Stimulated activated CD8-positive, alpha-beta memory T cell treated with anti-CD3 and anti-CD28 coated beads, Interleukin-2, amount 100 ng/mL, for 1 hour (primary cell): ENCODE measurements at places on chromosomes 7 and 10.

GRCh38 chr7:31003097-31003496 is 39.3 kb downstream of the GHRHR start:
- no peak for DNase-seq

- DNase-seq, result no peak
Measured at GRCh38 chr10:73405556-73405955, 8.3 kb downstream of the ANXA7 start.

DNA sequence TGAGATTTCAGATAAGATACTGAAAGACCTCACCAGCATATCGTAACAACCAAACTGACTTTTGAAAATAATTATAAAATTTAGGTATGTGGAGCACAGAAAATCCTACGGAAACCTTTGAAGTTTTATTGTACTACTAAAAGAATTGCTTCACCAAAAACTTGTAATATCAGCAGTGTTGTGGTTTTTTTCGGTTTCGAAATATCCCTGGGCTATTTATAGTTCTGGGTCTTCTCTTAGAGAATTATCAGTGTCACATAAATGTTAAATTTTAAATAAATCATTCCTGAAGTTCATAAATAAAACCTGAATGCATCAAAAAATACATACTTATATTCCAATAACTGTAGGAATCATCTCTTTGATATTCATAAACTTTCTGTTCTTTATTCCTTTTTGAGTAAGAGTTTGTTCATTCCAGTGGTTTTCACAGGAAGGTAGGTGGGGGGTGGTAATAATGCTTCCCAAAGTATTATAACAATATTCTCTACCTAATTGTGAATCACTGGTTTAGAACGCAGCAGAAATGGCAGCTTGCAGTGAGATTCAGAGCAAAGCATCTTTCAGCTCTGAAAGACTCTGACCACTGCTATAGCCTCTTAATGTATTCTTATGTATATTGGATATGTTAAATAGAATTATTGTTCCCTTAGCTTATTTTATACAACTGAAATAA is 60.2 kb downstream of the ZNF277 start:
- no peak for DNase-seq

DNA sequence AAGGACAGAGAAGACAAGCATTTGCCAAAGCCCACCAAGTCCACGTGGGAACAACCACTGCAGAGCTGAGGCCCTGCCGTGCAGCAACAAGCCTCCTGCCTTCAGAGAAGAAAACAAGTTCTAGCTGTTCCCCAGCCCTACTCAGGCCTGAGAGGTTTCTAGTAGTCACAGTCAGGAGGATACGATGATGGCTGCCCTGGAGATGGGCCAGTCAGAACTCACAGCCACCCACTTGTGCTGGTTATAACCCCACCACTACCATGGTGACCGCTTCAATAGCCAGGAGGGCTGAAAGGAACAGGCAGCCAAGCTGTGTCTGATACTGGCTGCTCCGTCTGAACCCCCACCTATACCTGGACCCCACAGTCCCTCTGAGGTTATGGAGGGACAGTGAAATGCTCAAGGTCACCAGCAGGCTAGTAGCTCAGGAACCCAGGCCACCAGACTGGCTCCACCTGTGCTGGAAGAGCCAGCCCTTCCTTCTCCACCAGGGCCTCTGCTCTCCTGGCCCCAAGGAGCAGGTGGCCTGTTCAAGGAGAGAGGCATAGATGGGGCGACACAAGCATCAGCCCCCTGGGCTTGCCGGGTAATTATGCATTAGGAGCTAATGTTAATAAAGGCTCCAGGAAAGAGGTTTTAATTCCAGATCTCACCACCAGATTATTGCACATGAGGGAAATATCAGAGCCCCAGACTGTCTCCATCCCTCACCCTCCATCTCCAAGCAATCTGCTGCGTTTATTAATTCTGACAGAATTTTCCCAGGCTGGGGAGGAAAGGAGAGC is 125.8 kb upstream of the PCBD1 start:
- DNase-seq, result no peak

GRCh38 chr10:73168465-73168803 is 515 bp downstream of the FAM149B1 start:
- DNase-seq, result no peak

DNA sequence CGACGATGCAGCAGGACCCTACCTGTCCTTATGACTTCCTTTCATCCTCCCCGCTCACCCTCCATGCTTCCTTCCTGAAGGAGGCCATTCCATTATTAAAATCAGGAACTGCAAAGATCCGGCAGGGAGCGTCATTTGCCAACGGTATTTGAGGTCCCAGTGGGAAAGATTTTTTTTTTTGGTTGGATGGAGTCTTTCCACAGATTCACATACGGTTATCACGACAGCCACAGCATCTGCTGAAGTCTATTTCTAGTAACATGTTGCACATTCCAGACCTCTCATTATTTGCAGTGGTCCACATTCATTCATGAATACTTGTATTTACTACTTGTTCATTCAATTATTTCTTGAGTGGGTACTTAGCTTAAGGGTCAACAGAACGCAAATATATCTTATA is 94.7 kb upstream of the LYZL2 start:
- DNase-seq, result no peak

- DNase-seq, result no peak
Measured at GRCh38 chr10:83122336-83122735, 1017.0 kb upstream of the GHITM start.

DNA sequence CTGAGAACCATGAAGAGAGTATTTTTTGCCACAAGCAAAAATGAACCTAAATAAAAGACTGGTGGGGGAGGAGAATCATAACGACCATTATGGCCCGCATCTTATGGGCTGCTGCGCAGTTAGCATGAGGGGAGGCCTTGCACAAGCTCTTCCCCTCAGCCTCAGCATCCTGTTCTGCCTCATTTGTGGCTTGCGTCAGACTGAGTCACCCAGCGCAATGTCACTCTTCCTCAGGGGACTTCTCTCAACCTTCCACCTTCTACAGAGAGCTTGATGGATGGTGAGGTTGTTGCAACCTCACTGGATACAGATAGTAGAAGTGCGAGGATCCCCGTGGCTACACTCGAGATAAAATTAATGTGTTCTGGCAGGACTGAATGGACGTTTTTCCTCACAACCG is 16.8 kb upstream of the GPR15LG start:
- DNase-seq, result no peak

DNA sequence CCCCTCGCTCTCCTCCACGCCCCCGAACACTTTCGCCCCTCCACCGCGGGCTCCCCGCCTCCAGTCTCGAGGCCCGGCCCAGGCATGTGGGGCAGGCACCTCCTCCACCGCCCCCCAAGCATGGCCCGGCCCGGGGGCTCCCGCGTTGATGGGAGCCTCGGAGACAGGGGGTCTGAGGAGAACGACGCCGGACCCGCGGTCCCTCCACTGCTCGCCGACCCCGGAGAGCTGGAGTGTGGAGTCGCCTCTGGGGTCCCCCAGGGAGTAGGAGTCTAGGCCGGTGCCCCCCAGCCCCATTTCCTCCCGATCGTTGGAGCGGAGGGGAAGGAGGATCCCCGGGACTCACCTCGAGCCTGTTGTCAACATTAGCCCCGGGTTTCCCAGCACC is 206 bp downstream of the UPF2 start:
- DNase-seq, result peak; percentile 21

DNA sequence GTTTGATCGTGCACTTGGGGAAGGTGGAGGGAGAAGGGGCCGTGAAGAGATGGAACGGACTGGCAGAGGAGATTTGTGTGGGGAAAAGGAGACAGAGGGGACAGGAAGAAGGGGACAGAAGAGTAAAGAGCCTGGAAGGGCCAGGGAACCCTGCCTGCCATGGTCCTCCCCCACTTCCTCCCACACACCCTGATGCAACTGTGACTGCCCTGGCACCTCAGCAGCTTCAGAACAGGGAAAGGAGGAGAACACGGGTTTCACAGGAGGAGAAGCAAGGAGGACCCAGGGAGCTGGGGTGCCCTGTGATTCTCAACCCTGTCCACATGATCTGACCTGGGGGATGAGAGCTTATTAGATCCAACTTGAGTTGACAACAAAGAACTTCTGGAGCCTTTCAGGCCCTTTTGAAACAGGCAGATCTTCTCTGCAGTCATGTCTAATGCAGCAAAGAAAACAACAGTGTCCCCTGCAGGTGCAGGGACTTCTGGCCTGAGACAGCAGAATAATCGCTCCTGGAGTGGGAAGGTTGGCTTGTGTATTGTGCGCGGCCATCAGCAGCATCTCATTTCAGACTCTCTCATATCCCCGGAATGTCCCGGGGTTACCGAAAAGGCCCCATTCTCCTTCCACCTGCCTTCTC is 421.6 kb downstream of the PAXIP1 start:
- DNase-seq, result no peak

GRCh38 chr7:151491859-151492258 is 27.8 kb downstream of the RHEB start:
- DNase-seq, result no peak

GRCh38 chr7:38748056-38748610 is 117.0 kb upstream of the AMPH start:
- no peak for DNase-seq

DNA sequence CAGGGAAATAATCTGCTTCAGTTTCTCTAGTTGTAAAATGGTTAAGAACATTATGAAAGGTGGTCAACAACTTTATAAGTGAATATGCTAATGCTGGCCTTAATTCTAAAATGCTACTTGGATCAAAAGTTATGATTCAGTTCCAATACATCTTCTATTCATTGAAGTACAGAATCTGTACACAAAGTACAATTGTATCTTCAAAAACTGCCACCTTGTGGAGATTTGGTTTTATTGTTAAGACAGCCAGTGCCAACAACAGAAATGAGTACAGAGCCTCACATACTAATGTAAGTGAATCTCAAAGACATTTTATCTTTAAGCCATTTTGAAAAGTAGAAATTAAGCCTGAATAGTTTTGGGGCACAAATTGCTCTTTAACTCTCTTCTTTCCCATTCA is 194.0 kb downstream of the CFTR start:
- DNase-seq, result no peak

GRCh38 chr7:102288285-102288930 is 1.7 kb downstream of the SH2B2 start:
- no peak for DNase-seq

DNA sequence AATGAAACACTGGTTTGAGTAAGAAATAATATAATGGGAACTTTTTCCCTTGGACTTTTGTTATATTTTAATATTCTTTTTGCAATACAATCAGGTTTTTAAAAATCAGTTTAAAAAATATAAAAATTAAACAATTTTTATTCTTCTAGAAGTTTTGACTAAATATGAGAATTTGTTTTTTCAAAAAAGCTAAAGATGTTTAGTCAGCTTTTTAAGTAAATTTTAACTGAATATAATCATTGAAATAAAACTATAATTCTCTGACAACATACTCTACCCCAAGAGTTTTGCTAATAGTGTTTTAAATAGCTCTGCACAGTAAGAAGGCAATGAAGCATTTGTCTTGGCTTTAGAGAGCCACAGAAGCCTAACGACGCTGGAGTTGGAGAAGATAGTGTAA is 70.5 kb downstream of the IQUB start:
- no peak for DNase-seq

GRCh38 chr10:78904196-78904595 is 164.6 kb upstream of the ZMIZ1 start:
- DNase-seq, result no peak

DNA sequence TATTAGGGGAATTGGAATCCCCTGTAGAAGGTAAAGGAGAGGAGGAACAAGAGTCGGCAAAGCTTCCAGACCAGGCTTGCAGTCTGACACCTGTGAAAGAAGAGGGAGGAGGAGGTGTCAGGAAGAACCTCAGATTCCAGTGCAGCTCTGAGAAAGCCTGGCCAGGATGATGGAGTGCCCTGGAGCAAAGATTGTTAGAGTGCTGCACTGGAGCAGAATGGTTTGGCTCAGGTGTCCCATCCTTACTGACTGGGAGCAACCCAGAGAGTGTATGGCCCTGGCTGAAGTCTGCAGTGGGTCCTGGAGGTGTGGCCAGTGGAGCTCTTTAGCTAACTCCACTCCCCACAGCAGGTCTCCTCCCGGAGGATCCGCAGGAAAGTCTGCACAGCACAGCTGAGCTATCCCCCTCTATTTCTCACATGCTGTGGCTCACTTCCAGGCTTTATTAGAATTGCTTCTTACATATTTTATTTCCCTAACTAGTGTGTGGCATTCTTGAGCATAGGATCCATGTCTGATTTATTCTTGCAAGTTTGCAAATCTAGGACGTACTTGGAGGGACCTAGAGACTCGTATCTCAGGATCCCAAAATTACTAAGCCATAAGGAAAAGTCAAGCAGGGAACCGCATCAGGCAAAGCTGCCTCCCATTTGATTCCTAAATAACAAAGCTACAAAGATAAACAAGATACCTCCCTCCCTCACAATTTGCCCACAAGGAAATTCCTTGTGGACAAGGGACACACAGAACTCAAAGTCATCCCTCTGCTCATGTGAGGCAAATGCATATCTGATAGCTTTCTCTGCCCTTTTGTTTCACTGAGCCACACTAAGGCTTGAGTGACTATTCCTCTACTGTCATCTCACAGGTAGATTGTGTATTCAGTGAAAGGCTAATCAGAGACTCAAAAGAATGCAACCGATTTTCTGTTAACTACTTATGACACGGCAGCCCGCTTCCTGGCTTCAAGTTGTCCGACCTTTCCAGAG is 58.8 kb downstream of the VIM start:
- no peak for DNase-seq

GRCh38 chr10:62632071-62632809 is 172.3 kb upstream of the ADO start:
- DNase-seq, result peak; percentile 45

DNA sequence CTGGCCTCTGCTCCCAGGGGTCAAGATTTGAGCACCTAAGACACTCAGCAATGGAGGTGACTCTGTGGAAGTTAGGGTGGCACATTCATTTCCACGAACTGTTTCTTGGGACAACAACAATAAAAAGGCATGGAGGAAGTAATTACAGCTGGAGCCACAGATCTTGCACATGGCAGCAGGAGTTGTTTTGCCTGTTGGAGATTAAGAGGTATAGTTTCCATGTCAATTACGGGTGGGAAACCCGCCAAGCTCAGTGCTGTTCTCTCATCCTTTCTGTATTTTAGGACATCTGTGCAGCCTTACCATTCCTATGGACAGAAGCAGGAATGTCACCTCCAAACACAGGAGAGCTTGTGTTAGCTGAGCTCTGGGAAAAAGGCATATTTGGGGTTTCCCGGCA is 201.2 kb downstream of the SNX10 start:
- DNase-seq, result no peak

DNA sequence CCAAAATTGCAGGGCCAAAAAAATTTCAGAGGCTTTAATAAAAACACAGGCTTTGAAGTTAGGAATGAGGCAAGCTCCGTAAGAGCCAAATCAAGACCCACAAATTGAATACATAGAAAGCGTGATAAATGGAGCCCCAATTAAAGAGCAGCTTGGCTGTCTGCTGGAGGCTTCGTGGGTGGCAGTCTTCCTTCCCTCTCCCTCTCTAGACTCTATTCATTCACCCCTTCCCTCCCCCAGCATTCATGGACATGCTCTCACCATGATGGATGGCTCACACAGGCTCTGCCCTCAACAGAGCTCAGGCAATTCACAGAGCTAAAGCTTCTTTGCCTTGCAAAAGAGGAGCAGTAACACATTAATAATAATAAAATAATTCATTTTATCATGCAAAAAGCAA is 214.1 kb downstream of the HERPUD2 start:
- DNase-seq, result no peak

DNA sequence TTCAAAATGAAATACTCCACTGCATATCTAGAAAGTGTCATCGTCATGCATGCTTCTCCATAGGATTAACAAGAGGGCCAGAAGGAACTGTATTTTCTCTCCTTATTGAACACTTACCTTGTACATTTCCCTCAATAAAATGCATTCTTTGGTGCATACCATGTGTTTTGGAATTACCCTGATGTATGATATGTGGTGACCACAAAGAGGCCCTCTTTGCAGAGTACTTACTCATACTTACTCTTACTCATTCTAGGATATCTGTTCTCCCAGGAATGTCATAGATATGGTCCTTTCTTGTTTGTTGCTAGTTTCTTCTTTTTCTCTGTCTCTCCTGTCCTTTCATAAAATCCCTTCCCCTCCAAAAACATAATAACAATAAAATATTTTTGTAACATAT is 1087.1 kb upstream of the POT1 start:
- DNase-seq, result no peak
